ENCODE measurements at places on chromosomes 12 and 14.

DNA sequence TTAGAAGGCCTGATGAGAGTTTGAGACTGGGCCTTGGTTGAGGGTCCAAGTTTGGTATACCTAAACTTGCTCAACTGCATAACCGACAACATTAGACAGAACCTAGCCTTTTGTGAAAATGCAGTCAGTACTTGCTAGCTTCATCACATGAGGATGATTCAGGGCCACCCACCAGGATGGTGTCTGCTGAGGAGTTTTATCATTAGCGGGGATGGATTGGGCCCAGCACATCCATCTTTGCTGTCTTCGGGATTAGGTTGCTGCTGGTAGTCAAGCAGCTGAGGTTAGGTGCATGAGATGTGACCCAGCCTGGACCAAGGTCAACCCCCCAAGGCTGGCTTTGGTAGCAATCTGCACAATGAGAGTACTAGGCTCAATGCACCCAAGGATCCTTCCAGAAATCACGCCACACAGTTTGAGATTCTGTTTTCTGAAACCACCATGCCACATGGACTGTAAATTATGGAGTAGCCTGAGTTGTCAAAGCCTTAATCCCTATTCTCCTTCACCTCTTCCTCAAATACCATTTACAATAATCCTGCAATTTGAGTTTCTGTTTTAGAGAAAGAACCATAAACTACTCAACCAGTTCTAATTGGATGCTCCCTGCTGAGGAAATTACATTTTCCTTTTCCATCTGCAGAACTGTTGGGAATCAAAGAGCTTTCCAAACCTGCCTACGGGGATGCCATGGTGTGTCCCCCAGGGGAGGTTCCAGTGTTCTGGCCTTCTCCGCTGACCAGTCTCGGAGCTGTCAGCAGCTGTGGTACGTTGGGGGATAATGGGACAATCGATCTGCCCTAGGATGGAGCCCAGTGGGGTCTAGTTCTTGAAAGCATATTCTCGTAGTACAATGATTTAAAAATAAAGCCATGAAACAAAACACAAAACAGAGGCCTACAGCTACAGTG is 61.7 kb downstream of the DGLUCY start:
- no peak for DNase-seq

DNA sequence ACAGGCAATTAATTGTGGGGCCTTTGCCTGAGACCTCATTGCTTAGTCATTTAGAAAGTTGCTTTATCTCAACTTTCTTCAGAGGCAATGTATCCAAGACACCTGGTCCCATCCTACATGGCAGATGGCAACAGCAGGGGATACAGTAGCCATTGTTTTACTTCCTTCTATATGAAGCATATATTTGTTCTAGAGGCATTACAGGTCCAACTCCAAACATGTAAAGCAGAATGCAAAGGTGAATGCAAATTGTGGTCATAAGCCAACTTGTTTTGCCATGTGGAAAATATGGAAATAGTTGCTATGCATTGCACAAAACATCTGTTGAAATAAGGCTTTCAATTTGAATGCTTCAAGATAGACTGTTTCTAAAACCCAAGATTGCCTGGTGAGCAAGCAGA is 109.8 kb upstream of the BCAT1 start:
- DNase-seq = no peak

DNA sequence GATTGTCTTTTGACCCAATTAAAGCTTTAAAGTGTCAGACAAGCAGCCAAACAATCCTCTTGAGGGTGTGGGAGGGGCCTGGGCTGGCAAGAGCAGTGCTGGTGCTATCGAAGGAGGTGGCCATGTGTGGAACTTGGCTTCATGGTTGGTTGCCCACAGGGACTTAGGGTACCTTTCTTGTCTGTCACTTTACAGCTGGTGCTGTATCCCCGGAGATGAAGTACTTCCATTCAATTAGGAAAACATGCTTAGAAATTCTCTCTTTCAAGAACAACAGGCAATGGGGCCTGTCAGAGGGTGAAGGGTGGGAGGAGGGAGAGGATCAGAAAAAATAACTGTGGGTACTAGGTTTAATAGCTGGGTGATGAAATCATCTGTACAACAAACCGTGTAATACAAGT is 86.5 kb downstream of the DAAM1 start:
- no peak for DNase-seq

GRCh38 chr14:96051231-96051630 is 12.1 kb downstream of the C14orf132 start:
- no peak for DNase-seq

DNA sequence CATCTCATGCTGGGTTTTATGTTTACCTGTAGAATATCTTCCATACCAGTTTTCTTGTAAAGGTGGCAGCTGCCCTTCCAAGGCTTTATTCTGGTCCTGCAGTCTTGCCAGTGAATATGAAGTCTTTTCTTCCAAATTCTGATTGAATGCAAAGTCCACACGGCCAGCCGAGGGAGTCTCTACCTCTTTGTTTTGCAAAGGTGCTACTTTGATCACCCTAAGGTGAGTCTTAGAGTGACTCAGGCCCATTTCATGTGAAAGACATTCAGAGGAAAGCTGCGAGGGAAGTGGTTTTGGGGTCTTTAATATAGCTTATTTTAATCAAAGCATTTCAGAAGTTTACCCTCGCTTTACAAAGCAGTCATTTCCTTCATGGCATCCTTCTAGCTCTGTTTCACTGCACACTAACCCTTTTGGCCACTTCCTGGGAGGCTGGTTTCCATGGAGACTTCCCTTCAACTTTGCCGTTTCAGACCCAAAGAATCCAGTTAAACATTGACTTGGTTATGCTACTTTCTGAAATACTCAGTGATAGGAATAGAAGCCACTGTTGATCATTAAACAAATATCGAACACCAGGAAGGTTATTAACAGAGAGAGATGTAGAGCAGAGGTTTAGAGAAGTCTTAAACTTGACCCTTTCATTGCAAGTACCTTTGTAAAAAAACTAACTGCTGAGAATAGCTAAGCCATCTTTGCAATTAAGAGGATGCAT is at the start of gene CCDC198:
TSS of gene CCDC198 (minus strand) at position 391 of the 715 bp plus-strand sequence. CDS start at position 249, 142 bp downstream.
- DNase-seq = no peak

- no peak for DNase-seq
Measured at GRCh38 chr12:6827982-6828780, at the start of gene P3H3. P3H3 (plus strand) TSS chr12:6828407; CDS start chr12:6828441, 34 bp downstream.

- DNase-seq = no peak
Measured at GRCh38 chr12:118980407-118981014, 830 bp upstream of the SRRM4 start.

- DNase-seq = no peak
Measured at GRCh38 chr12:5507944-5508343, 76.0 kb downstream of the NTF3 start.

GRCh38 chr12:44972746-44973421 is 78.0 kb downstream of the DBX2 start:
- no peak for DNase-seq

- no peak for DNase-seq
Measured at GRCh38 chr14:54309615-54310014, 87.2 kb upstream of the CDKN3 start.

DNA sequence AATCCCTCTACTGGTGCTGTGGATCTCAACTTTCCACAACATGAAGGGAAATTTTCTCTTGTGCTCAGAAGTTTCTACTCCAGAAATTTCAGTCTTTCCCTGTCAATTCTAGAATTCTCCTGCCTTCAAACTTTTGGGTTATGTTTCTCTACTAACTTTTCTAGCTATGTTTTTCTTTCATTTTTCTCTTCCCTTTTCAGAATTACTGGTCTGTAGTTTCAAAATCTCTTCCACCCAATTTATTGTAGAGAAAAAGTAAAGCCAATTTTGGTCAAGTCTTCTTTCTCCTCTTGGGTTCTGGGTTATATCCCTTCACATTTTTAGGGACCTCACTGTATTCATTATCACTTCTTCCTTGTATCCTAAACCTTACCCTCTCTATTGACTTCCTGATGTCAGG is 18.9 kb downstream of the CNTN1 start:
- no peak for DNase-seq

- DNase-seq = no peak
Measured at GRCh38 chr14:81416194-81416952, 16.2 kb upstream of the STON2 start.

DNA sequence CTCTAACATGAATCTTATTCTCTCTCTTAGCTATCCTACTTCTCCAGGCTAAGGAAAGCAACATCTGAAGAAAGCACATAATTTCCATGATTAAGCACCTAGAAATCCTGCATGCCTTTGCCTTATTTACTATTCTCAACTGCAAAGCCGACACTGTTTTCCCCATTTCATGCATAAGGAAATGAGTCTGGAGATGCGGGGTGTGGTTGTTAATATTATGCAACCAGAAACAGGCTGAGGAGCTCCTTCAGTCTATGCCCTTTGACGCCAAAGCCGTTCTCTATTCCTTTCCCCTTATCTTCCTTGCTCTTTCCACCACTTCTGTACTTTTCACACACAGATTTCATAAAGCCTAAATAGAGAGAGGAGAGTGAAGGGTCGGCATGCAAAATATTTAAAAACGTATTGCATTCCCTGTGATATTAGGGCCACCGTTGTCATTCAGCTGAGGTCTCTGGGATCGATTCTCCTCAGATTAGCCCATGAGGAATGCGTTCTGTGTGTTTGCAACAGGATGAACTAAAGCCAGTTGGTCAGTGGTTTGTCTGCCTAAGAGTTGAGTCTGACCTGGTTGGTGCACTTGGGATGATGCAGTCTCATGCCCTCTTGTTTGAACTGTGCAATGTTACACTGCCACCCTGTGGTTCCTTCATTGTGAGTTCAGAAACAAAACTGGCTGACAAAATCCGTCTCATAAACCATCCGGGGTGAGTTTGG is 53.1 kb upstream of the PLEKHG7 start:
- peak; percentile 76 for DNase-seq

DNA sequence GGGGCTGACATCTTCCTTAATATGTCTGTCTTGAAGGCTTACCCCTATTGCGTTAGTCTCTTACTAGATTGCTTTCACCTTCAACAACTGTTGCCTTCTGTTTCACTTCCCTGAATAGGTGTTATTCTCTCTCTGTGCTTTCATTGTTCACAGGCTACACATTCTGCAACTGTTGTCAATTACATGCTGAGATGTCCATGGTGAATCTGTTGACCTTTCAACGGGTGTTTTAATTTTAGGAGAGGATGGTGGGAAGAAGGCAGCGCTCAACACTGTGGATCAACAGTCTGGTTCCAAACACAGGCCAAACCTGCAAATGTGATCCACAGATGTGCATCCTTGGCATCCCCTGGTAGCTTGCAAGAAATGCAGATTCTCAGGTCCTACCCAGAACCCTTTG is 101.9 kb downstream of the DACT1 start:
- no peak for DNase-seq

DNA sequence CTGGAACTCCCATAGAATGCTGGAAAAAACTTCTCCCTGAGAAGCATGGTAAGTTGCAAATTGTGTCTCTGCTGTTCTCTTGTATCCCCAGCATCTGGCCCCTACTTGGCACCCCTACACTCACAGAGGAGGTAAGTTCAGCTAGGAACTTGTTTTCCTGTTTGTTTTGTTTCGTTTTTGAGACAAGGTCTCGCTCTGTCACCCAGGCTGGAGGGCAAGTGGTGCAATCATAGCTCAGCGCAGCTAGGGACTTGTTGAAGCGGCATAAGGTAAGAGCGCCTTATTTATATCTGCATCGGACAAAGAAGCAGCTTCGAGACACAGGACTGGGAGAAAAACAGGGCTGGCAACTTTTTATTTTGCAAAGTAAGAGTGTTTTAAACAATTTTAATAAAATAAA is 18.5 kb upstream of the ANO2 start:
- no peak for DNase-seq

- DNase-seq = no peak
Measured at GRCh38 chr12:81296556-81297305, 218.9 kb downstream of the ACSS3 start.

Data from amygdala (tissue), 56 donors.